NCI-H1105 (cell line): ENCODE measurements at places on chromosomes 16 and 17.

DNA sequence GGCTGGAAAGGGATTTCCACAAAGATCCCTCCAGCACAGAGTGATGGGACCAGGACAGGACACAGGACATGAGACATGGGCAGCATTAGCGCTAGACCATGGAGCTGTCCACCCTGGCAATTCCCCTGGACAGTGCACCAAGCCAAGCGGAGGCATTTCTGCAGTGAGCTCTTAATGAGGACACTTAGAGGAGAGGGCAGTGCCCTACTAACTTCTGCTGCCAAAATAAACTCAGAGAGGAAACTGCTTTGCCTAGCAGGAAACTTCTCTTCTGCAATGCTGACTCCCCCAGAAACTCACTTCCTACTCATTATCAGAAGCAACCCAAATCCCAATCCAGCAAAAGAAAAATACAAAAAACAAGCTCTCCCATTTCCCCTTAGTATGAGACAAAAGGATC lies 119.2 kb downstream of the HS3ST2 start:
- no peak for DNase-seq

- no peak for DNase-seq
These were observed 26.3 kb upstream of the APOH start for GRCh38 chr17:66255527-66255971.

DNA sequence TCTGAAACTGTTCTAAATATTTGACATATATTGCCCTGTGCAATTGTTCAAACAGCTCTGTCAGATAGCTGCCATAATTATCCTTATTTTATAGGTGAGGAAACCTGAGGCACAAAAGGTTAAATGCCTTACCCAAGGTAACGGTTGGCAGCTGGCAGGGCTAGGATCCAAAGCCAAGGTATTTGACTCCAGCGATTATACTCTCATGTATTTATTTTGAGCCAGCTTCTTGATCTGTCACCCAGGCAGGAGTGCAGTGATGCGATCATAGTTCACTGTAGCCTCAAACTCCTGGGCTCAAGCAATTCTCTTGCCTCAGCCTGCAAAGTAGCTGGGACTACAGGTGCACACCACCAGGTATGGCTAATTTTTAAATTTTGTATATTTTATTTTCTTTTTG lies 7.2 kb downstream of the ENO3 start:
- no peak for DNase-seq

- no peak for DNase-seq
These were observed 57.7 kb downstream of the BAIAP2 start for GRCh38 chr17:81092518-81093095.

- DNase-seq = peak; percentile 15
These were observed 3.9 kb downstream of the VPS35L start for GRCh38 chr16:19559242-19559910.
